ENCODE measurements at places on chromosomes 4 and X.

DNA sequence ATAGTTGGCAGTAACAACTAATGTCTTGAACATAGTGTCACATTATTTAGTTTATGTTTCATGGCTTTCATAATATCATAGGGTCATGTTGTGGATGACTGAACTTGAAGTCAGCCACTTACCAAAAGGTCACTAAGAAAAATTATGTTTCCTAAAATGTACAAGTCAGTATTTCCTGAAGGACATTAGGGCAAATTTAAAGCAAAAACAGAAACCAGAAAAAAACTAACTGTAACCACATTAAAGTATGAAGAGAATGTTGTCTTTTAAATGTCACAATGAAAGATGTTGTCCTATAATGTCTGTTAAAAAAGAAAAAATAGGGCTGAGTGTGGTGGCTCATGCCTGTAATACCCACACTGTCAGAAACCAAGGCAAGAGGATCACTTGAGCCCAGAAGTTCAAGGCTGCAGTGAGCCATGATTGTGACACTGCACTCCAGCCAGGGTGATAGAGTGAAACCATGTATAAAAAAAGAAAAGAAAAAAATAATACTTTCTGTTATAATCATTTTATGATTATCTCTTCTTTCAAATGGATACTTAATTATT, 55.8 kb downstream of the HHIP start:
- DNase-seq = no peak

DNA sequence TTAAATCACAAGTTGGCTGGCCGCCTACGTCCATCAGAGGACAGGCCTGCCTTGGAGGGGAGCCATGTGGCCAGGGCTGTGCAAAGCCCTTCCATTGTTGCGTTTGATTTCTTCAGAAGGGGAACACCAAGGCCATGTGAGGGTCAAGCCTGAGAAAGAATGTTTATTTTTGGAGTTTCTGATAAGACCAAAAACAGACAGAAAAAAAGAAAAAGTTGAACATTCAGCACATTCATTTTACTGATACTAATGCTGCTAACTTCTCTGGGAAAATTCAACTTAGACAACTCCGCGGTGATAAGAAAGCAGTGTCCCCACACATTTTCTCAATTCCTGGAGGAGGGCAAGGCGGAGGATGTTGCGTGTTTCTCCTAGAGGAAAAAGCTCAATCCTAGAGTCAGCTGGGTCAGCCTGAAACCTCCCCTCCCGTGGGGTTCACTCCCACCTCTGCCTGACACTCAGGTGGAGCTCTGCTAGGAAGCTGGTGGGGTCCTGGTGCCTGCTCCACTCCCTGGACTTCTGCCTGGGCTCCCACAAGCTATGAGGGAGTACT, 63.5 kb downstream of the ANAPC4 start:
- no peak for DNase-seq

DNA sequence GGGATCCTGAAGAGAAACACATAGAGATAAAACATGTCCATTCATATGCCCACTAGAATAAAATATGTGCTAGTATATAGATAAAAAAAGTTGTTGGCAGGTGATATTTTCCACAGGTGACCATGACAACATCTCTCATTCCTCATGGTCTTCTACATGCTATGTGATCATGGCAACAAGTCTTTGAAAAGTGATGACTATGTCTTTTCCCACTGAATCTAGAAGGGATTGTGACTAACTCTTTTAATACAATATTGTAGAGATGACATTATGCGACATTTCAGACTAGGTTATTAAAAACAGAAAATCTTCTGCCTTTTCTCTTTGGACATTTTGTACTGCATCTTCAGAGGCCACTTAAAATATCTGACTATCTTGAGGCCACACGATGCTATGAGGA, 126.0 kb upstream of the GABRA2 start:
- no peak for DNase-seq

GRCh38 chrX:42151808-42152207, 228.5 kb upstream of the CASK start:
- no peak for DNase-seq

- DNase-seq = no peak
Observed at GRCh38 chr4:25065431-25065858, 34.7 kb upstream of the LGI2 start.

GRCh38 chr4:117264072-117264471, 178.7 kb upstream of the TRAM1L1 start:
- DNase-seq = no peak

DNA sequence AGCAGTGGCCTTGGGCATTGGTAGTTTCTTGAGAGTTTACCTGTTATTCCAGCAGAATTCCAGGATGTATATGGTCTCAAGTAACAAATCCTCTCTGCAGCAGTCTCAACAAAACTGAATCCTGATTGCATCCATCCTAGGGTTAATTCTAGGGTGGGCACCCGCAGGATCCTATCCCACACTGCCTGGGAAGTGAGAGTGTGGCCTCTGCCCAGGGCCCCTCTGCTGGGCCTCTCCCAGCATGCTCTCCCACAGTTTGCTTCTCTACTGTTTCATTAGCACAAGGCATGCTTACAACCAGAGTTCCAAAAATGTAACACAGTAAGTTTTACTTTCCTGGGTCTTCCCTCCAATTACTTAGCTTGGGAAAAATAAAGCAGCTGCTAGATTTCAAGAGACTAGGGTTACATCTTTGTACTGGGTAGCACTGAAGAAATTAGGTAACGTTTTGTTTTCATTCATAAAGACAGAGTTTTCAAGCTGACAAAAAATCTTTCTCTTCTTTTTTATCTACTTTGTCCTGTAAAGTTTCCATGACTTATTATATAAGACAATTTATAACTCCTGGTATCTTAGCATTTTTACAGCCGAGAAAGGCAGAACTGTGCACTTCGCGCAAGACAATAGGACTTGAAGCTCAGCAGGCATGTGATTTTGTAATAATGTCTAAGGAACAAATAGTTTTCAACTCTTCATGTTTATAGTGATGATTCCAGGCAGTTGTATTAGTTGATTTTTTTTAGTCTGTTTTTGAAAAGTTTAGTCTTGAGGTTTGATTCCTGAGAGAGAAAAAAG, 131.2 kb upstream of the PCDH18 start:
- DNase-seq = no peak

- DNase-seq = no peak
Observed at GRCh38 chrX:67721321-67721720, 177.5 kb downstream of the AR start.

DNA sequence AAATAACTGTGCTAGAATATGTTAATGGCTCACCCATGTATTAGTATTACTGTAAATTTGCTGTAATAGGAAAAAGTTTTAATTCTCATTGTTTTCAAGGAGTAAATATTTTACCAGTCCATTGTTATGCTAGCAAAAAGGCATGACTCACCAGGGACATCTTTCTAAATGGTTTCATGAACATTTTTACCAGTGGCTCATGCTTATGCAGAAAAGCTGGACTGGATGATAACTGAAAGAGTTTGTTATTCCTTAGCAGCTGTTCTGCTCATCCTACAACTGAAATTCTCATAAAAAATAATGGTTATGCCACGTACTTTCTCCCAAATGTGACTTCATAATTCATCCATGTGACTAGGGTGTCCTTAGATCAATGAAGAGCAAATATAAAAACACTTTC, 111.9 kb upstream of the PCDH18 start:
- DNase-seq = no peak

DNA sequence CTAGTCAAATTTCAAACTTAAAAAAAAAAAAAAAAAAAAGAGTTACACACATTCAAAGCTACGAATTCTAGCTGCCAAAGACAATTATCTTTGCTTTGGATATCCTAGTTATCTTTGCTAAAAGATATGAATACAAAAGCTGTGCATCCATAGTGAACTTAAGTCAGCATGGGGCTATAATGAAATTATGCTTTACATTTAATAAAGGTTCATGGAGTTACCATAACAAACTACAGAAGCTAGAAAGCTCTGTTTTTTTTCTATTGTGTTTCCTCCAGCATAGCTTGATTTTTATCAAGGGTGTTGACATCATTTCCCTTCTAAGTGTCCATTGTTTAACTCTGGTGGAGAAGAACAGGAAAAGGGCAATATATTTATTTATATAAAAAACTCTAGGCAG, 234.1 kb downstream of the ANKRD50 start:
- DNase-seq = no peak

GRCh38 chrX:73817393-73818199, 254.6 kb downstream of the CHIC1 start:
- no peak for DNase-seq

GRCh38 chr4:16857425-16857824, 41.0 kb downstream of the LDB2 start:
- no peak for DNase-seq

- no peak for DNase-seq
Observed at GRCh38 chrX:53223955-53224859, 800 bp downstream of the KDM5C start.

GRCh38 chr4:154082760-154083535, 294.1 kb upstream of the SFRP2 start:
- no peak for DNase-seq

DNA sequence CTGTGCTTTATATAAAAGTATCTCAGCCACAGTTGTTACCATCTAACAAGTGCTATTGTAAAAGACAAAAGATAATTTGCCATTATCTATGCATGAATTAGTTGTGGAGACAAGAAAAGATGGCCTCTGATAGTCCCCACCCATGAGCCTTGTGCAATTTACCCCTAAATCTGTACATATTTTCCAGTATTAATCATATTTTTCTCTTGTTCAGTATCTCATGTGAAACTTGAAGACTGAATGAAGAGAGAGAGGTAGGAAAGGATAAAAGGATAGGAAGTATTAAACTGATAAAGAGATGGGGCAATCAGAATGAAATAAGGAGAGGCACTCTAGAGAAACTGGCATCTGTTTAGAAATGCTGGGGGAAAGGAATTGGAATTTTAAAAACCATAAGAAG, 3.7 kb downstream of the MYOZ2 start:
- no peak for DNase-seq

DNA sequence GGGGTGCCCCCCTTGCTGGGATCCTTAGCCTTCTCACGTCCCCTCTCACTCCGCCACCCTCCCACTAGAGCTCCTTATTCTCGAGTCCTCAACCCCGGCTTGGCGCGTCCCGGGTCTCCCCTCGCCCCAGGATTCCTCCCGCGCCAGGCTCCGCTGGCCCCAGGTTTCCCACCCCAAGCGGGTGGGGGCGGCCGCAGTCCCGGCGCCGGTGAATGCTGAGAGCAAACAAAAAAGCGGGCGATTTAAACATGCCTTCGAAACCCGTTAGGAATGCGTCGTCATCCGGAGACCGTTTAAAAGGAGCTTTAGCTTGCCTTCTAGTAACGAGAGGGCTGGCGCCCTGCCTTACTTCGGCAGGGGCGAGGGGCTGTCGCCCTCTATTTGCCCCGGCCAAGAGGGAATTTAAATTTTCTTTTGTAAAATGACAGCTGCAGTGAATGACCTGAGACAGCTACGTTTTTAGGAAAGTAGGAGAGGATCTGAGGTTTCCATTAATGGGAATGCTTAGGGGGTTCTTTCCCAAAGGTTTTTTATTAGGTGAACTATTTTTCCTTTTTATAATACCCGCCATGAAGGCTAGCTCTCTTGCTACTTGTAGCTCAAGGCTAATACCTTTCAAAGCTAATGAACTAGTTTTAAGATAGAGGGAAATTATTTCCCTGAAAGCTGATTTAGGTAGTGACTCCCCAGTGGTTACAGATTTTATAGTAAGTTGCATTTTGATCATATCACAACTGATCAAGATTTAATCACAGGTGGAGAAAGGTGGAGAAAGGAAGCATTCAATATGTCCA, 3.1 kb downstream of the JADE1 start:
- no peak for DNase-seq

- DNase-seq = no peak
Observed at GRCh38 chr4:173205656-173206055, 37.0 kb downstream of the GALNT7 start.

DNA sequence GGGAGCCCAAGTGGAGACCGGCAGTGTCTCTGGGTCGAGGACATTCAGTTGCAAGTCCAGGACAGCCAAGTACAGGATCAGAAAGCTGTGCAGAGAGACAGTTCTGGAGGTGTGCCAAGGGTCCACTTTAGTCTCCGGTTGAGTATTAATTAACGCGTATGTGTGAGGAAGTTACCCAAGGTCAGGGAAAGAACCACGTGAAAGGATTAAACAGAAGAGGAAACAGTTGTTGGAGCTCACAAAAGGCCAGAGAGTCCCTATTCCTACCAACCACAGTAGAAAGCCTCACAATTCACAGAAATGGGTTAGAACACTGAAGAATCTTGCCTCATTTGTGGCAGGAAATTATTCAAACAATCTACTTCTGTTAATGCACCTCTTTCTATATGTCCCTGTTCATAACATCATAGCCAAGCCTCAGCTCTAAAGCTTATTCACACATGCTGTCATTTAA, 17.9 kb upstream of the NSUN7 start:
- DNase-seq = peak; percentile 64

- DNase-seq = no peak
Observed at GRCh38 chr4:79689740-79690139, 281.7 kb upstream of the GK2 start.
